Effector CD8-positive, alpha-beta T cell (primary cell): ENCODE measurements at places on chromosomes 1 and 21.
A peak's percentile ranks its signal among the peaks of the same experiment; 100 is the strongest.

DNA sequence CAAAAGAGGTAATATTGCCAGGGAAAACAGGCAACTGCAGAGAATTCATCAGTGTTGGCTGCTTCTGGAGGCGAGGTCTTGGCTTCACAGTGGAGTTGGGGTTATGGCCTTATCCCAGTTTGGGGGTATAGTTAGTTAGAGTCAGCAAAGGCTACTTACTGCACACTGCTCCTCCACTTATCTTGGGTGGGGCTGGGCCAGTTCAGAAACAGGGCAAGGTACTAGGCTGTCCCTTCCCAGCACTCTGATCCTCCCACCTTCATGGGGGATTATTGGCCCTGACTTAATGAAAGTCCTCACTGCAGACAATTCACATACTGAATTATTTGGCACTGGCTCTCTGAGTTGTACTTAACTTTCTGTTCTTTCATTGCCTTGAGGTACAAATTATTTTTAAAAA lies 189.6 kb downstream of the NRIP1 start:
- no peak for DNase-seq

- no peak for DNase-seq
Measured at GRCh38 chr1:159121526-159121925, 45.0 kb upstream of the AIM2 start.

DNA sequence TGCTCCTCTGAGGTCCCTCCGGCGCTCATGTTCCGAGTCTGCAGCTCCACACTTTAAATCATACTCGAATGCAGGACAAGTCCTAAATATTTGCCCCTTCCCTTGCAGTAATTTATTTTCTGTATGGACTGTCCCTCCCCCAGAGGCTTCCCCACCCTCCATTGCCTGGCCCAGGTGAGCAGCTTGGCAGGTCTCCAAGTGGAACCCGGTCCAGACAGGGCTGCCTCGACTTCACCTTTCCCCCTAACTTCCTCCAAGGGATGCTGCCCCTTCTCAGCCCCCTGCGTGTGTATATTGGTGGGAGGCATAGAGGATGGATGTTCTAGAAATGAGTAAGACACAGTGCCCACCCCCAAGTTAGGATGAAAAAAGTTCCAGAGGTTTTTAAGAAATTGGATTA lies 5.4 kb upstream of the OPTC start:
- DNase-seq: no peak

GRCh38 chr1:7931446-7931812 lies 9.2 kb downstream of the TNFRSF9 start:
- no peak for DNase-seq

DNA sequence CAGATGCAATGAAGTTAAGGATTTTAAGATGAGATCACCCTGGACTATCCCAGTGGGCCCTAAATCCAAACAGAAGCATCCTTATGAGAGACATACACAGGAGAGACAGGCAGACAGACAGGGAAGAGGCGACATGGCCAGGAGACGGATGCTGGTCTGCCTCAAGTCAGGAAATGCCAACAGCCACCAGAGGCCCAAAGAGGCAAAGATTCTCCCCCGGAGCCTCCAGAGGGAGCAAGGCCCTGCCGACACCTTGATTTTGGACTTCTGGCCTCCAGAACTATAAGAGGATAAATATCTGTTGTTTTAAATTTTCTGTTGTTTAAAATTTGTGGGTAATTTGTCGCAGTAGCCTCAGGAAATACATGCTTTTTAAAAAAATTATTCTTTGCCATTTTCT lies 116.4 kb downstream of the GLIS1 start:
- DNase-seq: no peak

- DNase-seq: no peak
Measured at GRCh38 chr21:21714426-21714825, 716.2 kb downstream of the NCAM2 start.

DNA sequence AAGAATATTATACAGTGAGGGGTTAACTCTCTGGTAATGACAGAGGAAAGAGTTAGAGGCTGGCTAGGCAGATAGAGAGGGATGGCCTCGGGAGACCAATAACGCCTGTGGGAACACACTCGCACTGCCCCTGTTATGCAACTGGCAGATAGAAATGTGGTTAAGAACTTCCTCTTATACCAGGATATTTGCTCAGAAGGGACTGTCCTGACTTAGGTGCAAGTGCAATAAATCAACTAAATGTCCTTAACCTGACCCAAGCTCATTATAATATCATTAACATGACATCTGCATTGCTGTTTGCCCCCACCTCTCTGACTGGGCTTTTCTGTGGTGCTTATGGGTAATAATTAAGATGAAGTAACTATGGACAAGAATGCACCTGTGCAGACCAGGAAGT lies 1518.0 kb downstream of the NCAM2 start:
- no peak for DNase-seq

DNA sequence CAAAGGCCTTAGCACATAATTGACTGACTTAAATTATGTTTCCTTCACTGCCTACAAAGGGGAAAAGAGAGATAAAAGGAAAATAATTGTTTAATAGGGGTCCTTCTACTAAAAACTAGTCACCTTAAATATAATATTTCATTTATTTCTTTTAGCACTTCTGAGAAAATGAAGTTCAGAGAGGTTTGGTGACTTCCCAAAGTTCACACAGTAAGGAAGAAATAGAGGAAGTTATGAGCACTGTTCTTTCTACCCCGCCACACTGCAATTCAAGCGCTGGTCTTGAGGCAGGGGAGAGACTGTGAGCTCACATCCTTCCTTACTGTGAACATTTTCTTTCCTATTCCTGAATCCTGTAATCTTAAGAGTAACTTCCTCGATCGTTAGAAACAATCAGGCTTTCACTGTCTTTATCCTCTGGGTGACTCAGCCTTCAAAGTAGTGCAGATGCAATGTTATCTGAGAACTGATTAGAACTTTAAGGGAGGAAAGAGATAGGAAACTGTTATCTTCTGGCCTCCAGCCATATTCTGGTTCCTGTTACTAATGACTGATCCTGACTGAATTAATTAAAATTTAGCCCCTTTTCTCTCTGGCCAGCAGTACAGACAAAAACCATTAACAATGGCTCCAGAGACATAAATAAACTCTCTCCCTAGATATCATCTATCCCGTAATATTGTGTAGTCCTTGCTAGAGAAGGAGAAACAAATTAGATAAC lies 6.8 kb downstream of the RGS5 start:
- no peak for DNase-seq

DNA sequence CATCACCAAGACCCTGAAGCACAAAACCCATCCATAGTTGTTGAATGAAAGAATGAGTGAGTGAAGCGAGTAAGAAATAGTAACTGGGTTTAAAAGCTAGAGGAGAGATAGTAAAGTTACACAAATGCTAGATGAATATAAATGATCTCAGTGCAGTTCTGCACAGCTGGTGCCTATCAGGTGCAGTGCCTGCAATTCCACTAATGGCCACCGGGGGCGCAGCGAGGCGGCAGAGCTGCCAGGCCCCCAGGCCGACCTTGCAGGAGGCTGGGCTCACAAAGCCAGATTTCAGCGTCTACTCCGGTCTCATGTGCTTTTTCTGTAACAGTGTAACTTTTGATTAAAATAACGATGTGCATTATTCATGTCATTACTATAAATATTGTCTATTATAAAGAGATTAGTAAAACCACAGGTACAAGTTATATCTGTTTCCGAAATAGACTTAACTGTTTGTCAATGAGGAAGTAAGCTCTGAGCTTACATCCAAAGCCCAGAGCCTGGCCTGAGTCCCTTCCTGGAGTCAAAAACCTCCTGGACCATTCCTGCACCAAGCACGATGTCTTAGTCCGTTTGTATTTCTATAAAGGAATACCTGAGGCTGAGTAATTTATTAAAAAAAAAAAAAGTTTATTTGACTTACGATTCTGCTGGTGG lies 477.6 kb downstream of the NPHP4 start:
- peak; percentile 55 for DNase-seq

DNA sequence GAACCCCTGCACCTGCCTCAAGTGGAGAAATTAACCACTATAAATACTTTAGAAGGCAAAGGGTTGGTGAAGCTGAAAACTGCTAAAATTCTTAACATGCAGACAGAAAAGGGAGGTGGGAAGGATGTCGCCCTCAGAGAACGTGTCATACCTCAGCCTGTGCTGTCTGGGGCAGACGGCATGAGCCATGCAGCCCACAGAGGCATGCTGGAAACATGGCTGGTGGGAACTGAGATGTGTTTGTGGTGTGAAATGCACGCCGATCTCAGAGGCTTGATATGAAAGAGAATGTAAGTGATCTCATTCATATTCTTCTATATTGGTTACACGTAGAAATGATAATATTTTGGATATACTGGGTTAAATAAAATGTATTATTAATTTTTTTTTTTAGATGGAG lies 16.3 kb downstream of the AGPAT3 start:
- no peak for DNase-seq

DNA sequence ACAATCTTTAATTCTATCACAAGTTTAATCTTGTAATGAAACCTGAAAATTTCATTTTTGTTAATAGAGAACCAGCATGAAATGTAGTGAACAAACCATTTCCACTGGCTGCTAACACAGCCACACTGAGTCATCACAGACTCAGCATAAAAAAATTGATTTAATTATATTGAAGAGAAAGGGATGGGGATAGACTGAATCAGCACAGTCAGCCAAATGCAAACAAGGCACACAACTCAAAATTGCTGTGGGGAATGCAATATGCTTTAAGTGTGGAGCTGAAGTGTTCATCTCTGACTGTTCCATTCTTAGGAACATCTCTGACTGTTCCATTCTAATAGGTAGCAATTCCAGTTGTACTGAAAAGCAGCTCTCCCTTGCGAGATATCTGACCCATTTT lies 299.8 kb downstream of the MRPL39 start:
- DNase-seq: no peak

- no peak for DNase-seq
Measured at GRCh38 chr1:230189341-230189740, 122.3 kb downstream of the GALNT2 start.

GRCh38 chr1:180948641-180949615 lies 36.2 kb downstream of the KIAA1614 start:
- no peak for DNase-seq

GRCh38 chr1:152599934-152600333 lies at the start of gene LCE3C:
LCE3C (plus strand) TSS chr1:152600234; CDS start chr1:152600732, 498 bp downstream.
- no peak for DNase-seq

DNA sequence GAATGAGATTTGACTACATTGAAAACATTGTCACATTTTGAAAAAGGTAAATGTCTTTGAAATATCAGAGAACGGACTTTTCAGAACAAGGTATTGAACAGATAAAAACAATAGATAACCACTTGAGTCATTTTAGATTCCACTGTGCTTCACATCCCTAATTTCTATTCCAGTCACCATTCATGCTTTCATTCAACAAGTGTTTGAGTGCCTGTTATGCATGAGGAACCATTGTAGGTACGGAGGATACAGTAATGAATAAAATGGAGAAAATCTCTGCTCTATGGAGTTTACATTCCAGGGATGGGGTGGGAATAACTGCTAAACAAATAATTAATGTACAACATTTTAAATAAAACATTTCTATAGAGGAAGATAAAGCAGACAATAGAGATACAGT lies 26.3 kb downstream of the ZMYM4 start:
- DNase-seq: no peak

DNA sequence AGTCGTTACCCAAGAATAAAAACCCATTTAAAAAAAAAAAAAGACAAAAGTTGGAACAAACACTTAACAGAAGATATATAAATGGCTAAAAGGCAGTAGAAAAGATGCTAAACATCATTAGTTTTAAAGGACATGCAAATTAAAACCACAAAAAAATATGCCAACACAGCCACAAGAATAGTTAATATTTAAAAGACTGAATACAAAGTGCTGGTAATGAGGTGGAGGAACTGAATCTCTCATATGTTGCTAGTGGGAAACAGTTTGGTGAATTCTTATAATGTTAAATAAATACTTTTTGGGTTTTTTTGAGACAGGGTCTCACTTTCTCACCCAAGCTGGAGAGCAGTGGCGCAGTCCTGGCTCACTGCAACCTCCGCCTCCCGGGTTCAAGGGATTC lies 10.0 kb downstream of the LRRC40 start:
- no peak for DNase-seq

- no peak for DNase-seq
Measured at GRCh38 chr1:3561702-3562101, 49.6 kb downstream of the MEGF6 start.

- no peak for DNase-seq
Measured at GRCh38 chr1:44646261-44647110, 27.8 kb downstream of the TMEM53 start.

DNA sequence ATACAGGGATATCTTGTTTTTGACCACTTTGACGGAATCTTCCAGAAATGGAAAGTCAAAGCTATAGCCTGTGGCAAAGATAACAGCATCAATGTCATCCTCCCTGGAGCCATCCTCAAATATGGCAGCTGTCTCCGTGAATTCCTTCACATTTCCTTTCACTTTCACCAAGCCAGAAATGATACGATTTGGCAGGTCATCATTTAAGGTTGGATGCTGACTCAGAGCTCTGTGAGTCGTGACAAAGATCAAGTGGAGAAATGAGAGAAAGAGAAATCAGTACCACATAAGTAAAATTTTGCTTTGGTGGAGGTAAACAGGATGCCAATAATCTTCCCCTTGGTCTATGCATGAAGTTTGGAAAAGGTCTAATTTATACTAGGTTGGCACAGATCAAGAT lies 23.9 kb downstream of the FMO5 start:
- DNase-seq: no peak

DNA sequence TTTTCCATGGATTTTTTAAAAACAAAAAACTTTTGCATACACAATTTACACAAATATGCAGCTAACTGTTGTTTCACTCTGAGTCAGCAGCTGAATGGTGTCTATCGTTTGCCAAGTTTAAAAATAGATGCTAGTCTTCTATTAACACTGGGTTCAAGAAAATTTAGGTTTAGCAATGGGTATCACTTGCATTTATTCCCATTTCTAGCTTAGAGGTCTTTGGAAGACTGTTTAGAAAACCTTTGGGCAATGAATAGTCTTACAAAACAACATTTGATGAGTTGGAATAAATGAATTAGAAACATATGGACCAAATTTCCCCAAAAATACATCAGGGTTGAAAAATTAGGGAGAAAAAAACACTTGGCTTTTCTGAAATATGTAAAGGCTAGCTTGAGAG lies 165.8 kb downstream of the LYPLAL1 start:
- DNase-seq: no peak

DNA sequence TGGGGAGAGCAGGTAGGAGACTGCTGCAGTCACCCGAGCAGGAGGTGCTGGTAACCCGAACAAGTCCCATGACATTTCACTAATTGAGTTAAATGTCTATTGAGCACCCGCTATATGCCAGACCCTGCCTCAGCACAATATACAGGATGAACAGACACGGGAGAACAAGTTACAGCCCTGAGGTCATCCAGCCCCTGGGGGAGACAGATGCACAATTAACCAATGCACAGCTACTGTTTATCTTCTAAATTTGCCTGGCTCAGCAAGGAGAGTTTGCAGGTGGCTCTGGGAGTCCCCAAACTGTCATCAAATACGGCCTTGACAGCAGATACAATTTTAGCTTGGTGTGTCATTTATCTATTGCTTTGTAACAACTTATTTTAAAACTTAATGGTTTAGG lies 18.1 kb downstream of the CITED4 start:
- no peak for DNase-seq
